MM.1S (cell line): ENCODE measurements at places on chromosomes 13 and 19.

- DNase-seq = no peak
Measured at GRCh38 chr13:112885782-112886268, 83.2 kb upstream of the MCF2L start.

- no peak for DNase-seq
Measured at GRCh38 chr13:82439159-82439904, 1442.9 kb downstream of the SLITRK1 start.

DNA sequence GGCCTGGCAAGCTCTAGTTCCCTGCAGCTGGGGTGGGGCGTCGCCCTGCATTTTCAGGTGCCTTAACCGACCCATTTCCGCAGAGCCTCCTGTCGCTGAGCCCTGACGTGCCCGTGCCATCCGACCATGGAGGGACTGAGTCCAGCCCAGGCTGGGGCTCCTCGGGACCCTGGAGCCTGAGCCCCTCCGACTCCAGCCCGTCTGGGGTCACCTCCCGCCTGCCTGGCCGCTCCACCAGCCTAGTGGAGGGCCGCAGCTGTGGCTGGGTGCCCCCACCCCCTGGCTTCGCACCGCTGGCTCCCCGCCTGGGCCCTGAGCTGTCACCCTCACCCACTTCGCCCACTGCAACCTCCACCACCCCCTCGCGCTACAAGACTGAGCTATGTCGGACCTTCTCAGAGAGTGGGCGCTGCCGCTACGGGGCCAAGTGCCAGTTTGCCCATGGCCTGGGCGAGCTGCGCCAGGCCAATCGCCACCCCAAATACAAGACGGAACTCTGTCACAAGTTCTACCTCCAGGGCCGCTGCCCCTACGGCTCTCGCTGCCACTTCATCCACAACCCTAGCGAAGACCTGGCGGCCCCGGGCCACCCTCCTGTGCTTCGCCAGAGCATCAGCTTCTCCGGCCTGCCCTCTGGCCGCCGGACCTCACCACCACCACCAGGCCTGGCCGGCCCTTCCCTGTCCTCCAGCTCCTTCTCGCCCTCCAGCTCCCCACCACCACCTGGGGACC lies 1.2 kb downstream of the ZFP36 start:
- peak; percentile 78 for DNase-seq

DNA sequence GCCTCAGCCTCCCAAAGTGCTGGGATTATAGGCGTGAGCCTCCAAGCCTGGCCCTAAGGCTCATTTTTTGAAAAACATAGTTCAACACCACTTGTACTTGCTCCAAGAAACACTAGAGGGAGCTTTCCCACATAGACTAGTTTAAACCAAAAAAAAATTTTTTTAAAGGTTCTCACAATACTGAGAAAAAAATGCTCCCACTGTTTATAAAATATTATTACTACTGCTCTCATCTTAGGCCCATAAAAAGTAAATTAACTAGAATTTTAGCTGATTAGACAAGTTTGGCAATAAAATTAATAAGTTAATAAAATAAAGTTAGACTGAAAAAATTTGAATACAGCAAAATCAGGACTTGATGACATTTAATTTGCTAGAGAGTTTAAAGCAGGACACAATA lies 109.5 kb downstream of the TBC1D4 start:
- peak; percentile 69 for DNase-seq

DNA sequence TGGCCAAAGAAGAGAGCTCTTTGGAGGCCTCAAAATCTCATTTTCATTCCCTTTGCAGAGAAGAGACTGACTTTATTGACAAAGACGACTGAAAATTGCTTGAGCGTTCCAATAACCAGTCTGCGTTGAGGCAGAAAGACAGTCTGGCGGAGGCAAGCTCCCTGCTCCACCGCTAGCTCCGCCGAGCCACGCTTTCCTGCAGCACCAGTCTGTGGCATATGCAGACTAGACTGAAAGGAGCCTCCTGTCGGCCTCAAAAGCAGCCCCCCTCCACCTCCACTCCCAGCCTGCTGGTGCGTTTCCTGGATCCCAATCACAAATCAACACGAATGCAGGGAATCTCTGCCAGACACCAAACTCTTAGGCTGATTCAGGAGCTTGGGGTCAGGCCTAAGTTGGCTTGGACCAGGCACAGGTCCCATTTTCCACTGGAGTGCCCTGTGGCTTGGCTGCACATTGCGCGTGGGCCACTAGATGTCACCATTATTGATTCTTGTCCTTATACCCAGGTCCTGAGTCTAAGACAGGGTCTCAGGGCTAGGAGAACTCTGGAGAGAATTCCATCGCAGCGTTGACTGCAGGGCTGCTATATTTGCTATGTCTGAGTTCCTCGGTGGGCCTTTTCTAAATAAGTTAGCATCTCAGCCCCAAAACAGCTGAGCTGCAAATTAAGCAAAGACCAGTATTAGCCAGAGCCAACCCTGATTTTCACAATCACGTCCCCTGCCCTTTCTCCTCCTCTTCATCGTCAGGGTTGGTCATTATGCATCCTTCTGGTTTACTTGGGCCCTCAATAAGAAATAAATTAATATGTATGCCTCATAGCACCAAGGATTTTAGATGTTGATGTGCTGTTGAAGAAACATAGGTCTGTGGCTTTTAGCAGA lies 5.2 kb upstream of the ZNF507 start:
- peak; percentile 42 for DNase-seq

DNA sequence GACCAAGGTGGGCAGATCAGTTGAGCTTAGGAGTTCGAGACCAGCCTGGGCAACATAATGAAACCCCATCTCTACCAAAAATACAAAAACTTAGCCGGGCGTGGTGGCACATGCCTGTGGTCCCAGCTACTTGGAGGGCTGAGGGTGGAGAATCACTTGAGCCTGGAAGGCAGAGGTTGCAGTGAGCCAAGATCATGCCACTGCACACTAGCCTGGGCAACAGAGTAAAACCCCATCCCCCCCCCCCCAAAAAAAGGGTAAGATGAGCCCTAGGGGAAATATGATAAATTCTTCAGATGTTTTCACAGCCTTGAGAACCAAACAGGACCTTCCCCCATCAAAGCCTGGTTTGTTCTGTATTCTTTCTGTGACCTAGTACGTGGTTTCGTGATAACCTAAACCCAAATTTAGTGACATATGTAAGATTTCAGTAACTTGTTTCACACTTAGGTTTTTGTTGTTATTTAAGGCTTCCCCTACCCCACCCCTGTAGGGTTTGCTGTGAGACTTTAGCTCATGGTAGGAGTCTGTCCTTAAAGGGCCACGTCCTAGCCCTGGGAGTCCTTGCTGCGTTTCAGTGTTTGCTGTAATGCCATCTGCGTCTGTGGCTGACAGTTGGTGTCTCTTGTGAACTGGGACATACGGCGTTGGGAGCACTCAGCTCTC lies 49.6 kb downstream of the MYO9B start:
- DNase-seq = peak; percentile 14

GRCh38 chr19:3508771-3509535 lies 2.8 kb downstream of the FZR1 start:
- DNase-seq = no peak

GRCh38 chr13:61413572-61414535 lies 1.8 kb downstream of the PCDH20 start:
- DNase-seq = no peak

- DNase-seq = no peak
Measured at GRCh38 chr13:90533866-90534265, 813.6 kb upstream of the MIR17HG start.

GRCh38 chr13:66210677-66211076 lies 1019.5 kb downstream of the PCDH9 start:
- no peak for DNase-seq

- DNase-seq = no peak
Measured at GRCh38 chr13:61036715-61037114, 378.9 kb downstream of the PCDH20 start.

- DNase-seq = no peak
Measured at GRCh38 chr13:82758044-82758443, 1124.2 kb downstream of the SLITRK1 start.

- DNase-seq = no peak
Measured at GRCh38 chr13:88802886-88803285, 1131.7 kb downstream of the SLITRK5 start.

GRCh38 chr19:38812841-38813320 lies at the start of gene LGALS4:
TSS of gene LGALS4 (minus strand) at chr19:38812945. CDS start at chr19:38812886, 59 bp downstream.
- DNase-seq = no peak

DNA sequence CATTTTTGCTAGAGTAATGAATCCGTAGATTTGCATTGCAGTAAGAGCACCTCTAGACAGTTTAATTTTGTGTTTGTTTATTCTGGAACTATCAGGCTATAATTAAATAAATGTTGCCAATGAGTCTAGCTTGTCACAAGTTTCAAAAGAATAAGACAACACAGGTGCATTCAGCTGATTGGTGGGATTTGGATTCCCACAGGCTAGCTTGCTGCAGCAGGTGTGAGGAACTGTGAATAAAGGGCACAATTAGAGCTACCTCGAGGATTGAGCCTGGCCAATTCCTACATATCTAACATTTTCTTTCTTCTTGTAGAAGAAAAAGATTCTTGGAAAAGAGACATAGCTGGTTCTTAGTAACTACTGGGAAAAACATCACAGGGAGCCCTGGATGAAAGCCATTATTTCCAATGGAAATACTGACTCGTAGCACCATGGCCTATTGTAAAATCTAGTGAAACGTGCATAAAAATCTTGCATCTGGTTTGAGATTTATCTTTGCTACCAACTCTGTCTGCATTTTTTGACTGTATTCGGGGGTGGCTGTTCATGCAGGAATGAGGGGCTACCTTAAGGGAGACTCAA lies 360.9 kb downstream of the FGF9 start:
- DNase-seq = no peak

- DNase-seq = no peak
Measured at GRCh38 chr19:6325614-6326013, 7.8 kb downstream of the ACER1 start.

GRCh38 chr13:19767966-19768365 lies 14.8 kb downstream of the PSPC1 start:
- DNase-seq = no peak

- DNase-seq = no peak
Measured at GRCh38 chr13:43988302-43988701, 108.6 kb downstream of the LACC1 start.

- DNase-seq = no peak
Measured at GRCh38 chr19:58562122-58563033, 4.0 kb upstream of the UBE2M start.

DNA sequence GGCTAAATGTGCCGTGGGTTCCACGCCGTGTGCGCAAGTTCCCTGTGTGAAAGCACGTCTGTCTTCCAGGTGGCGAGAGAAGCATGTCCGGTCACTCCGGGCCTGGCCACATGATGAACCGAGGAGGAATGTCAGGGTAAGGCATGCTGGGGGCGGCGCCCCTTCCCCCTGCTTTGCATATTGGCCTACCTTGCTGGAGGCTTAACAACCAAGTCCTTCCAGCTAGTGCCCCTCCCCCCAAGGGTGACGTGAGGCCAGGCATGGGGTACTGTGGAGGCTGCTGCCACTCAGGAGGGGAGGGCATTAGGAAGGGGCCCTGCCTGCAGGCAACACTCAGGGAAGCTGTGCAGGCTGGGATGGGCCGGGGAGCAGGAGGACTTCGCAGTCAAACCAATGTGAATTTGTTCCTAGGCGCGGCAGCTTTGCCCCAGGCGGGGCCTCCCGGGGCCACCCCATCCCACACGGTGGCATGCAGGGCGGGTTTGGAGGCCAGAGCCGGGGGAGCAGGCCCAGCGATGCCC lies 12.5 kb downstream of the MICOS13 start:
- no peak for DNase-seq

DNA sequence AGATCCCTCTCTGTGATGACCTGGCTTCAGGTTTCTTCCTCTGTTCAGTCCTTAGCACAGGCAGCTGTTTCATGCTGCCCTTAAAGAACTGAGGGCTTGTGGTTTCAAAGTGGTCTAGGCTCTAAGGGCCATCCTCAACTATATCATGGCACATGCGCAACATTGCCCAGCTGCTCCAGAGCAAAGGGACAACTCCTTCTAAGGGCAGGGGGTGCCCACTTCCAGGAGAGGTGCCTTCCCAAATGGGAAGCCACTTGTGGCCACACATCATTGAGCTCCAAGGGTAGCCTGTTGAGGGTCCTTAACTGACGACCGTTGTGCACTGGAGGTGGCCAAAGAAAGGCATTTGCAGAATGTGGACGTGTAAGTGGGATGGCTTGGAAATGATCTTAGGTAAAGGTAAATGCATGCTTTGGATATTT lies 7.3 kb downstream of the GPR183 start:
- DNase-seq = no peak

DNA sequence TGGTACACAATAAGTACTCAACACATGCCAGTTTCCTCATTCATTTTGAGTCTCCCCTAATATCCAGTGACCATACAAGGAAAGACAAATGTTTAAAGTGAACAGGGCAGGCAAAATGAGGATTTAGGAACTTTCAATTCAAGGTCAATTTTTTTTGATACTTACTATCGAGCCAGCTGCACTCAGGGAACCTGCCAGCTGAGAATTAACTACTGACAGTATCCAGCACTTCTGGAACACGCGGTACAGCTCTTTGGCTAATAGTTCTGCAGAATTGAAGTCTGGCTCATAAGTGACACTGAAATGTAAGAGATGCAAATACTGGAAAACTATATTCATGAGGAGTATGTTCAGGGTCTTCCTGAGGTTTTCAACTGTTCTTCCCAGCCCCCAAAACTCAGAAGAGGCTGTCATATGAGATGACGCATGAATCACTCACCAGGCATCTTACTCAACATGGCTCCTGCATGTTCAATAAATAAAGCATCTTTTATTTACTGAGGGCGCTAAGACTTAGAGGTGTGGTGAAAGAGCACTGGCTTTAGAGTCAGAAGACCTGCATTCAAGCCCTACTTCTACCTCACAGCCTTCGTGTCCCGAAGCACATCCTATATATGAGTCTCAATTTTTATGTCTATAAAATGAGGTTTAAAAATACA lies 25.6 kb downstream of the RUBCNL start:
- no peak for DNase-seq

DNA sequence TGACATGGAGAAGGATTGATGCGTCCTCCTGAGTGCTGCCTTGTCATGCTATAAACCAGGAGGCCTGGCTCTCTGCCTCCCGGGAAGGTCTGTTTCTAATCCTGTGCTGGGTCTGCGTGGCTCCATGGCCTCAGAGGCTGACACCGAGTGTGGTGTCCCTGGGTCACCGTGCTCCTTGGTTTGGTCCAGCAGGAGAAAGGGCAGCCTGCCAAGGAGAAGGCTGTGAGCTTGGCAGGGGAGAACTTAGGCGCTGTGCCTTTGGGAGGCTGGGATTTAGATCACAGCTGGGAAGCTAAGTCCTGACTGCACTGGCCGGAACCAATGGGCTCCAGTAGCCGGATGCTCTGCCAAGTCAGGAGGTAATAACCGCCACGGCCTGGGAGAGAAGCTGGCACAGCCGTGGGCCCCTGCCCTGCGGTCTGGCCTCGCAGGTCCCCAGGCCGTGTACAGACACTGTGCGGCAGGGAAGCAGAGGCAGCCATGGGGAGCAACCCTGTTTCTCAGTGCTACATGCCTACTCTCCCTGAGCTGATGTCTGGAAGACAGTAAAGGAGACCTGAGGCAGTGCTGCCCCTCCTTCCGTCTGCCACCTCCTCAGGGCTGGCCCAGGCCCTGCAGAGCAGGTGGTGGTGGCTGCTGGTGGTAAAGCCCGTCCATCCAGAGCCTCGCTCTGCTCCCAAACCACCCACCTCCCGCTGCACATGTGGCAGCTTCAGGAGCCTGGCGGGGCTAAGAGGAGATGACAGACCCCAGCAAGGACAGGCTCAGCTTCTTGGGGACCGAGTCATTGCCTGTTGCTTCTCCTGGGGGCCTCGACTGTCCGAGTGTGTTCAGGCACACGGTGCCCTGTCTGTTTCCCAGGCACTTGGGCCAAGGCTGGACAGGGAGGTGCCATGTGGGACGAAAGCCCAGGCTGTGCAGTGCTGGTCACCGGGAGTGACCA lies 44.9 kb downstream of the C13orf46 start:
- DNase-seq = no peak

- no peak for DNase-seq
Measured at GRCh38 chr19:13537454-13537853, 31.2 kb upstream of the CACNA1A start.
